Renal cortical epithelial cell (primary cell): ENCODE measurements at places on chromosomes 16 and 17. TPM values are rescaled to one million over a fixed set of nuclear protein-coding genes. Genes with fewer than 3 reads are reported as not detected.
A peak's percentile ranks its signal among the peaks of the same experiment; 100 is the strongest.

Gene BIRC5
- total RNA-seq = 0.50 and 34.7 TPM in 2 replicates

DNA sequence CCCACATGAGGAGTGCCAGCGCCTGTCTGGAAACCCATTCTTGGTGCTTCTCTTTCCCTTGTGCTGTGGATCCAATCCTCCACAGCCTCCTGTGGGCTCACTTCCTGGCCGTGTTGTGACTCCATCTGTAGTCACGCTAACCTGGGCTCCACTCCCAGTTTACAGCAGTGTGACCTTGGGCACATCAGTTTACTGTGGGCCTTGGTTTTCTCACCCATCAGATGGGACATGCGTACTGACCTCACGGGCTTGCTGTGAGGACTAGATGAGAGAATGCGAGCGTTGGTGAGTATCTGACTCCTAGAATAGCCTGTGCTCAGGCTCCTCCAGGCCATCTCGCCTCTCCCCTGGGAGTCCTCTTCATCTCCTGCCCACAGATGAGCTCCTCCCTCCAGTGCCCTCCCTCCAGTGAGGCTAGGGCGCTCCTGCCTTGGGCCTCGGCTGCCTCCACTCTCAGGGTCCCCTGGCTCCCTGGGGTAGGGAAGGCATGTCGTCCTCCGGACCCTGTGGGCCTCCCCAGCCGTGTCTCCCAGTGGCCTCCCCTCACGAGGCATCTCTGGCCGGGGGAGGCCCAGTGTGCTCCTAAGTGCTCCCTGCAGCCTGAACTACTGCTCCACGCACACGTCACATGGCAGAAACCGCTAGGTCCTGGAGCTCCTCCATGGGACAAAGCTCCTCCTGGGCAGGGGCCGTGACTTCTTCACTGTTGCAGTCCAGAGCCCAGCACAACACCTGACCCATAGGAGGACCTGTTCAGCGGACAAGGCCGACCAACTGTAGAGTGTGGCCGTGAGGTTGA, 5.2 kb upstream of the FOXJ1 start:
- no peak for DNase-seq

Gene FSCN2
- 3.1 and 4.7 TPM in 2 replicates for total RNA-seq

DNA sequence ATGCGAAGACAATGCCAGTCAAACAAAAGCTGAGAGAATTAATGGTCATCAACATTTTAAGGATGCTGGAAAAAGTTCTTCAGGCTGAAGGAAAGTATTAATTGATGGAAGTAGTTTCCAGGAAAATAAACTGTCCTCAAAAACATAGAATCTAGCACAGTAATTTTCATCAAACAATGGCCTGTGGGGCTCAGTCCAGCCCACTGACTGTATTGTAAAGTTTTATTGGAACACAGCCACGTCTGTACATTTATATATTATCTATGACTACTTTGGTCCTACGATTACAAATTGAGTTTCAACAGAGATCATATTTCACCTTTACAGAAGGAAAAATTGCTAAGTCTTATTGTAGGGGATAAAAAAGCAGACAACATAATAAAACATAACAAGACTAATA, 484.5 kb downstream of the KCNJ2 start:
- no peak for DNase-seq

DNA sequence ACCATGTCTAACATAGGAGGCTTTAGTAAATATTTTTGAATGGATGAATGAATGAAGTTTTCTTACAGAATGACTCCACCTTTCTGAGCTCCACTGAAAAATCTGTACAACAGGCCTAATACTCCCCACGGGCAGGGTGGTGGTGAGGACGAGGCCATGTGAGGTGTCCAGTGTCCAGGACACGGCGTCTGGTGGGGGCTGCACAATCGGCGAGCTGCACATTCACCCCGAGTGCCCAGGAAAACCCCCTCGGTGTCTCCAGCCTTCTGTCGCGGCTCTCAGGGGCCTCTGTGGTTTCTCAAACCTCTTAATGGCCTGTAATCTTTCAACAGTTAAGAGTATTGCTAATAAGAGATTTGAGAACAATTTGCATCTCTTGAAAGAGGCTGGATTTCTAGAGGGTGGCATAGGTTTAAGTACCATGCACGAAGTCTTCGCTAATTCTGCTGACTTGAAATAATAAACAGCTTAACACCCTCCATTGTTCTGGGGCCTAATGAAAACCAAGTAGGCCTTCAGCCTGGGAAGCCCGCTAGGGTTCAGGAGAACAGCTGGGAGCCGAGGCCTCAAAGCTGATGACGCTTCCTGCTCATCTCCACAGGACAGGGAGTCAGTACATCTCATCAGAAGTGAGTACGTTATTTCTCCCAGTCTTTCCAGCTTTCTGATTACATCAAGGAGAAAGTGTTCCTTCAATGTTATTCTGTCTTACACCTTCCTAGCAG, 304.6 kb upstream of the FOXF1 start:
- no peak for DNase-seq

DNA sequence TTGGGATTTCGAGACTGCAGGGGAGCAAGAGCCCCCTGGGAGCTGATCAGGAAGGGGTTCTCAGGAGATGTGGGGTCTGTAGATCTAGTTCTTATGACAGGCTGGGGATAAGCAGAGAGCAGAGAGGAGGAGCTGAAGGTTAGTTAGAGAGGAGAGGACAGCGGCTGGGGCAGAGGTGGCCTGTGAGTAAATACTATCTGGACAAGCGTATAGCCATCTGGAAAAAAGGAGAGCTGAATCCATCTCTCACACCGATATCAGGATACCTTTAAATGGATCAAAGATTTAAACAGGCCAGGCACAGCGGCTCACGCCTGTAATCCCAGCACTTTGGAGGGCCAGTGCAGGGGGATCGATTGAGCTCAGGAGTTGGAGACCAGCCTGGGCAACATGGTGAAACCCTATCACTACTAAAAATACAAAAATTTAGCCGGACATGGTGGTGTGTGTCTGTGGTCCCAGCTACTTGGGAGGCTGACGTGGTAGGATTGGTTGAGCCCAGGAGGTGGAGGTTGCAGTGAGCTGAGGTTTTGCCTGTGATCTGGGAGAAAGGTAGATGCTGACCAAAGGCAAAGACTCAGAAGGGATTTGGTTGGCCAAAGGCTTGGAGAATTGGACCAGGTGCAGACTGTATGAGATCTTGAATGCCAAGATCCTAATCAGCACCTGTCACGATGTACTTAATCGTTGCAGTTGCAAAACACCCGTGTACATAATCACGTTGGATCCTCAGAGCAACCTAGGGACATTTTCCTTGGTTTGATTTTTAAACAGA, 18.9 kb upstream of the SLC25A19 start:
- no peak for DNase-seq

Gene SMIM36
- total RNA-seq = not detected in 2 replicates

Gene CRYBA1
- total RNA-seq = not detected in 2 replicates

GRCh38 chr16:13229039-13229438, 327.6 kb downstream of the SHISA9 start:
- DNase-seq = no peak

- peak; percentile 87 for DNase-seq
These were observed 8.9 kb upstream of the WSCD1 start for GRCh38 chr17:6061290-6061689.
